ENCODE measurements at places on chromosomes 7 and 10. TPM values are rescaled to one million over a fixed set of nuclear protein-coding genes. Genes with fewer than 3 reads are reported as not detected.

ASAH2 gene
- total RNA-seq = 1.6 TPM

PALD1 gene
- total RNA-seq = 0.32 TPM

SEMA3D gene
- 3.0 TPM for total RNA-seq

MSRB2 gene
- 11.9 TPM for total RNA-seq

KLLN gene
- total RNA-seq = 0.86 TPM
